ENCODE measurements at places on chromosomes 6 and 20. TPM values are rescaled to one million over a fixed set of nuclear protein-coding genes. Genes with fewer than 3 reads are reported as not detected.

Gene GPR63
- total RNA-seq, result 0.27 TPM

Gene NKAIN4
- not detected for total RNA-seq

Gene MACROD2
- 1.3 TPM for total RNA-seq

Gene SLC35F1
- total RNA-seq, result not detected

Gene RAET1E
- 0.63 TPM for total RNA-seq

Gene SLC26A8
- total RNA-seq, result not detected

Gene RGS17
- 7.8 TPM for total RNA-seq

Gene SYNDIG1
- total RNA-seq, result 1.6 TPM

Gene LRRN4
- total RNA-seq, result not detected

Gene PAK5
- total RNA-seq, result not detected

Gene OLIG3
- 0.74 TPM for total RNA-seq

Gene ZSCAN12
- 6.5 TPM for total RNA-seq

Gene PRL
- not detected for total RNA-seq

Gene TMEM151B
- total RNA-seq, result not detected

Gene RBPJL
- total RNA-seq, result not detected

Gene KCNK16
- total RNA-seq, result not detected

Gene RAD21L1
- not detected for total RNA-seq

Gene CDSN
- not detected for total RNA-seq

Gene PRR18
- not detected for total RNA-seq

Gene FAM209B
- total RNA-seq, result not detected

Gene C6orf58
- total RNA-seq, result not detected

Gene FKBP1C
- total RNA-seq, result 0.33 TPM

Gene CST7
- total RNA-seq, result not detected

Gene LCA5
- 12.1 TPM for total RNA-seq

Gene FAM162B
- 1.6 TPM for total RNA-seq

Gene GHRH
- total RNA-seq, result not detected

Gene GMPR
- 2.5 TPM for total RNA-seq

Gene BEND3
- 1.9 TPM for total RNA-seq

Gene AKIRIN2
- 17.3 TPM for total RNA-seq

Gene OR2W1
- not detected for total RNA-seq

Gene RBBP8NL
- total RNA-seq, result not detected

Gene CCN5
- total RNA-seq, result 266 TPM

Gene ADGB
- not detected for total RNA-seq

Gene TMC2
- not detected for total RNA-seq

Gene PHF1
- total RNA-seq, result 20.9 TPM

Gene WFDC5
- total RNA-seq, result not detected

Gene SCGN
- total RNA-seq, result not detected

Gene TP53RK
- total RNA-seq, result 12.4 TPM

Gene CALHM4
- not detected for total RNA-seq

Gene MYBL2
- 1.6 TPM for total RNA-seq

Gene DBNDD2
- 4.6 TPM for total RNA-seq

Gene ENPP3
- total RNA-seq, result not detected

Gene JAG1
- total RNA-seq, result 39.2 TPM

Gene ISM1
- not detected for total RNA-seq

Gene SLC4A11
- 0.49 TPM for total RNA-seq

Gene RAB44
- total RNA-seq, result not detected

Gene MCCD1
- total RNA-seq, result not detected

Gene CCDC170
- 0.82 TPM for total RNA-seq

Gene WFDC10B
- not detected for total RNA-seq

Gene CLDN20
- not detected for total RNA-seq

Gene MAP3K7
- total RNA-seq, result 28.8 TPM

Gene GRM1
- total RNA-seq, result under 0.01 TPM

Gene PDE7B
- total RNA-seq, result 23.9 TPM

Gene SLC16A10
- not detected for total RNA-seq

Gene TSBP1
- total RNA-seq, result not detected

Gene HRH3
- total RNA-seq, result not detected

Gene RNF39
- not detected for total RNA-seq

Gene GGTLC1
- not detected for total RNA-seq

Gene ABHD16B
- total RNA-seq, result not detected
